SJCRH30 (cell line): ENCODE measurements at places on chromosomes 3 and 15. TPM values are rescaled to one million over a fixed set of nuclear protein-coding genes. Genes with fewer than 3 reads are reported as not detected.

DNA sequence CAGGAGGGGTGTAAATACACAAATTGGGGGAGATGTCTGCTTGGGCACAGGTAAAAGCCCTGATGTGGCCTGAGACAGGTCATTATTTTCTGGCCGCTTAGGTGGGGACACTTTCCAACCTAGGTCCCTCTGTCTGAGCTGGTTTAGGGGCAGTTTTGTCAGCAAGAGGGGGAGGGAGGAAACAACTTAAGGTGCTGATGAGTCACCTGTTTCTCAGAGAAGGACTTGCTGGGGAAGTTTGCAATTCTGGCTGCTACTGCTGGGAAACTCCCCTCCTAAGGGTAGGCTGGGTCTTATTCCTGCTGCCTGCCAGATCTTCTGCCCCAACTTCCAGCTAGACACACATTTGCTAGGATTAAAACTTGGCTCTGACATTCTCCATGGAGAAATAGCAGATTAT lies 4.8 kb upstream of the RHOV start:
- H3K27ac ChIP-seq = no peak overlapping the region
- H3K4me3 ChIP-seq = no peak overlapping the region
- no peak for DNase-seq
- no peaks in the 10 kb centered on the region for H3K4me1 ChIP-seq

DNA sequence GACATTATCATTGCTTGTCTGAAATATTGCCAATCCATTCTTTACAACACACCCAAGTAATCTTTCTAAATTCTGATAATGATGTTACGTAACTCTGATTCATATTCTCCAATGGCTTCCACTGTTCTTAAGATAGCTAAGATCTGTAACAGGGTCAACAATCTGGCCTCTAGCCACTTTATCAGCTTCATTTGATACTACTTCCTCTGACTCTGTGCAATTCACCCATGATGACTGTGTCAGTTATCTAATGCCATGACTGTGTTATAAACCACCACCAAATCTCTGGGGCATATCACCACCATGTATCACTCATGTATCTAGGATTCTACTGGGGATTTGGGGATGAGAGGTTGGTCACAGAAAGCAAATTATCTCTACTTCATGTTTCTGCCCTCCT lies 44.0 kb downstream of the CD200 start:
- no peaks in the 10 kb centered on the region for H3K36me3 ChIP-seq
- no peak overlapping the region for H3K27ac ChIP-seq
- no peak overlapping the region for H3K4me3 ChIP-seq
- DNase-seq = no peak

DNA sequence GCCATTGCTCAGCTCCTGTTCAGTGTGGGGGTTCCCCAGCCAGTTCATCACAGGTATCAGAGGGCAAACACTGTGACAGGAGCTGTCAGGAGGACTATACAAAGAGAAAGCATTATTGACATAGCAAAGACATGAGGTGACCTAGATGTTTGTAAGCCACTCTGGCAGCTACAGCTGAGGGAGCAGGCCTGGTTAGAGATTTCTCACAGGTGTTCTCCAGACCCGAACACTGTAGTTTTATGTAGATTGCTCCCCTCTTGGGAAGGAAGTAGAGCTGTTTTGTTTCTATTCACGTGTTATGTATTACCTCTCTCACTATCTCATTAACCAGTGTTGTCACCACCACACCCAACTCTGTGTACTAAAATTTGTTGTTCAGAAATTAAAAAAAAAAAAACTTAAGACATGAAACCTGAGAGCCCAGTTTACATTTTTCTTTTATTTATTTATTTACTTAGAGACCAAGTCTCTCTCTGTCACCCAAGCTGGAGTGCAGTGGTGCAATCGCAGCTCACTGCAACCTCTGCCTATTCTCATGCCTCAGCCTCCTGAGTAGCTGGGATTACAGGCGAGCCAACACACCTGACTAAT lies 123.7 kb downstream of the RBPMS2 start:
- no peak for DNase-seq
- H3K4me3 ChIP-seq = no peak overlapping the region
- H3K36me3 ChIP-seq = no peaks in the 10 kb centered on the region
- H3K27me3 ChIP-seq = no peaks in the 10 kb centered on the region
- no peaks in the 10 kb centered on the region for H3K4me1 ChIP-seq
- no peak overlapping the region for H3K27ac ChIP-seq

- H3K27me3 ChIP-seq = no peaks in the 10 kb centered on the region
- peaks cover 6% of the 10 kb centered on the region; the same call in 1 of the 2 replicates for H3K36me3 ChIP-seq
- H3K4me1 ChIP-seq = peaks cover 16% of the 10 kb centered on the region
- H3K4me3 ChIP-seq = no peak overlapping the region
- no peak overlapping the region for H3K27ac ChIP-seq
These were observed 9.2 kb downstream of the SLC25A36 start for GRCh38 chr3:140950863-140951262.

GRCh38 chr3:158953131-158953530 lies 151.3 kb downstream of the MFSD1 start:
- no peak for DNase-seq
- H3K4me3 ChIP-seq = no peak overlapping the region
- H3K4me1 ChIP-seq = no peaks in the 10 kb centered on the region
- no peaks in the 10 kb centered on the region; the same call in 1 of the 2 replicates for H3K27me3 ChIP-seq

SELENOS gene
- 51.0 and 60.1 TPM in 2 replicates for total RNA-seq

CORO2B gene
- not detected in 2 replicates for total RNA-seq

DNA sequence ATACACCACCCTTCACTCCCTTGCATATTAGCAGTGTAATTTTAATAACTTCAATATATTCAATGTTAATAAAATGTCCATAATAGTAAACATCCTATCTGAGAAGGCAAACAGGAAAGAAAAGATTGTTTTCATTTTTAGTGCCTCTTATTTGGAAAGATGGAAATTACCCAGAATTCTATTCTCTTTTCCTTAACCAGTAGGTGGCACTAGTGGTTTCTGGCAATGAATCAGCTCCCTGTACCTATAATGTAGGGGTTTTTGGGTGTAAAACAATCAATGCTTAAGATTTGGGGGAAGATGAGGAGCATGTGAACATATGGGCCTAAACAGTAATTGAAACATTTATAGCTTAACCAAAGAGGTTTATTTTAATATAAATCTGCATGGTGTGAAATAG lies 5.7 kb upstream of the SEMA6D start:
- H3K4me3 ChIP-seq = no peak overlapping the region
- no peaks in the 10 kb centered on the region for H3K4me1 ChIP-seq
- H3K27ac ChIP-seq = no peak overlapping the region
- peak; percentile 8 for DNase-seq
- H3K36me3 ChIP-seq = no peaks in the 10 kb centered on the region
- peaks cover 10% of the 10 kb centered on the region for H3K27me3 ChIP-seq

TEX55 gene
- 0.10 and 0.13 TPM in 2 replicates for total RNA-seq

DNA sequence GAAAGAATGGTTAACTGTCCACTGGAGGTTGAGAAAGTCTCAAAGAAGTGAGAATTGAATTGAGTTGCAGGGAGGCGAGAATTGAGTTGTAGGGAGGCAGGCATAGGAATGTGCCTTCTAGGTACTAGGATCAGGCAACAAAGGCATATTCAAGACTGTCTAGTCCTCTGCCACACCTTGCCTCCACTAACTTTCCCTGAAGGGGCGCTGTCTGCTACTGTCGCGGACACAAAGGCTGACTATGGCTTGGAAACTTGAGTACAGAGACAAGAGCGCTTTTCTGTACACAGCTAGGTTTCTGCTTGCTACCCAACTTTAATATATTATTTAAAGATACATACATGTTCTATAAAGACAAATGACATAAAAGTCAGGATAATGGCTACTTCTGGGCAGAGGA lies 10.4 kb upstream of the FBXL22 start:
- H3K36me3 ChIP-seq = peaks cover 38% of the 10 kb centered on the region
- H3K4me3 ChIP-seq = no peak overlapping the region
- H3K27me3 ChIP-seq = no peaks in the 10 kb centered on the region
- DNase-seq = no peak

GLDN gene
- total RNA-seq = 0.18 and 0.43 TPM in 2 replicates

DNA sequence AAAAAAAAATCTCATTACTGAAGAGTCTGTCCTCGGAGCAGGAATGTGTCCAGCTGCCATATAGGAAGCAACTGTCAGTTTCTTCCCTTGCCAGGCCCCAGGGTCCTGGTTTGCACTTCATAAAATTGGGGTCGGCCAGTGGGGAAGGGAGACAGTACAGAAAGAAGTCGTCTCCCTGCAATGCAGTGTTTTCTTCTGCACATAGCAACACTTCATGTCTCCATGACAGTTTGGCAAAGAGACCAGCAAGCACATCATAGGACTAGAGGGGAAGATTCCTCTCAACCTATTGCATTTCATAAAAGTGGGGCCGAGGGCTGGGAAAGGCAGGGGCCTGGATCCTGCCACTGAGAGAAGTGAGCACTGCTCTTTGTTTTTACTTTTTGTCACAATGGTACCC lies 138.2 kb upstream of the HACD2 start:
- no peak for DNase-seq
- no peak overlapping the region for H3K4me3 ChIP-seq
- H3K27me3 ChIP-seq = no peaks in the 10 kb centered on the region
- peaks cover 10% of the 10 kb centered on the region for H3K4me1 ChIP-seq
- no peaks in the 10 kb centered on the region for H3K36me3 ChIP-seq

GRCh38 chr3:107236655-107237337 lies 140.4 kb upstream of the CCDC54 start:
- no peaks in the 10 kb centered on the region for H3K27me3 ChIP-seq
- H3K36me3 ChIP-seq = no peaks in the 10 kb centered on the region
- no peak for DNase-seq
- H3K4me3 ChIP-seq = no peak overlapping the region

- H3K36me3 ChIP-seq = no peaks in the 10 kb centered on the region
- H3K27me3 ChIP-seq = no peaks in the 10 kb centered on the region
- H3K27ac ChIP-seq = peak overlapping the region; percentile 6; the same call in 1 of the 2 replicates
- H3K4me3 ChIP-seq = no peak overlapping the region
- DNase-seq = peak; percentile 13
- peaks cover 6% of the 10 kb centered on the region; the same call in 1 of the 2 replicates for H3K4me1 ChIP-seq
These were observed 616.0 kb upstream of the NAALADL2 start for GRCh38 chr3:174243171-174243570.

- no peaks in the 10 kb centered on the region for H3K36me3 ChIP-seq
- no peaks in the 10 kb centered on the region for H3K4me1 ChIP-seq
- no peak for DNase-seq
These were observed 30.5 kb upstream of the TCF12 start for GRCh38 chr15:56887782-56888438.

DNA sequence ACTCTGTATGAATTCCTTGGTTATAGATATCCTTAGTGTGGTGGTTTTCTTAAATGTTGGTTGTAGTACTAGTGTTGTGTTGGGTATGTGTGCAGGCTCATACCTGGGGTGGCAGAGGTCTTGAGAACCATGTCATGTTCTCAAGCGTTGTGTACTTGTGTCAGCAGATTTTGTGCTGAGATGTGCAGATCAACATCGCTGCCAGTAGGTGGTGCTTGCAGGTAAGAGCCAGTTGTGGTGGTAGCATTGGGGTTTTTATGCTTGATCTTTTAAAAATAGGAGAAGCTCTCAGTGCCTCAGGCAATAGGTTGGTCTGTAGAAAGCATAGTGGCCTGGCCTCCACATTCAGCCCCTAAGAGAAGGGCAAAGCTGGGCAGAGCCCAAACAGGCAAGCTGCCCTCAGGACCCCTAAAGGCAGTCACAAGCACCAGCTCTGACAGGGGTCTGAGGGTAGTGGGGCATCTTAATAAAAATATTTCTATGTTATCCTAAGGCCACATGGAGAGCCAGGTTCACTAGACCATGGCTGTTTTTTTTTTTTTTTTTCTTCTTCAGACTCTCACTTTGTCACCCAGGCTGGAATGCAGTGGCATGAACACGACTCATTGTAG lies 164.0 kb downstream of the IL20RB start:
- H3K4me3 ChIP-seq = no peak overlapping the region
- H3K27me3 ChIP-seq = no peaks in the 10 kb centered on the region
- DNase-seq = peak; percentile 79
- H3K4me1 ChIP-seq = no peaks in the 10 kb centered on the region
- H3K27ac ChIP-seq = no peak overlapping the region
- no peaks in the 10 kb centered on the region for H3K36me3 ChIP-seq

PLCB2 gene
- 2.0 and 2.9 TPM in 2 replicates for total RNA-seq

C3orf70 gene
- total RNA-seq = 11.7 and 11.8 TPM in 2 replicates

DNA sequence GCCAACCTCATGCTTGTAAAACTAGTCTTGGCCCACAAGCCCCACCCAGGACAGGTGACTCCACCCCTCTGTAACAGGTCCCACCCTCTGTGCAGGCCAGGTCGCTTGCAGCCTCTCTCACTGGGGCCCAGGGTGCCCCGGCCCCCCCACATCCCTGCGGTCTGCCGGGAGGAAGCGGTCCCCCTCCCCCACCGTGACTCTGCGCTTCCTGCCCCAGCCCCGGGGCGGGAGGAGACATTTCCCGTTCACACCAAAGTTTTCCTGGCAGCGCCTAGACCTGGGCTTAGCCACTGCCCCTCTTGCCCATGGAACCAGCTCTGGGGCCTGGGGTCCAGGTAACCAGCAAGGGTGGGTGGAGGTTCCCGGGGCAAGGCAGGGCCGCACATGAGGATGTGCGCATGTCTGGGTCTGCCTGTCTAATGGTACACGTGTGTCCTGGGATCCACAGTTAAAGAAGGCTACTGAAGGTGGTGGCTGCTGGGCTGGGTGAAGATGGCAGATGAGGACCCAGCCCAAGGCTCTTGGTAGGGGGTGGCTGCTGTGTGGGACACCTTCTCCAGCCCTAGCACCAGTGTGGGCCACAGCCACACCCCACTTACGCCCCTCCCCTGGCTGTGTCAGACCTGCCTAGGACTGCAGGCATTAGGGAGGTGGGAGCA lies 8.4 kb downstream of the NBEAL2 start:
- no peaks in the 10 kb centered on the region for H3K36me3 ChIP-seq
- no peaks in the 10 kb centered on the region for H3K27me3 ChIP-seq
- H3K27ac ChIP-seq = no peak overlapping the region
- DNase-seq = no peak
- H3K4me3 ChIP-seq = no peak overlapping the region

CCDC39 gene
- not detected in 2 replicates for total RNA-seq

DNA sequence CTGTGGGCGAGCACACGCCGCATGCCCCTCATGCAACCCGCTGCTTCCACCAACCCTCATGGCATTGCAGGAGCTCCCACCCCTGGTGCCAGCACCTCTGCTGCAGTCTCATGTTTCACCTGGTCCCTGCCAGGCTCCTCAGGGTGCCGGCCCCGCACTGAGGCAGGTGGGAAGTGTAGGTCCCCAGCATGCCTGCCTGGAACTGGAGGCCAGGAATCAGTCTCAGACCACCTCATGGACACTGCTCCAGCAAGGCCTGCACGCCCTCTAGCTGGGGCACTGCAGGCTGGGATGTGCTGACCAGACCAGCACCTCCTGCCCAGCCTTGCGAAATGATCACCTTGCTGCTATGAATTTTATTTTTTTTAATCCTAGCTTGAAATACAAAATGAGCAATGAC lies 39.1 kb downstream of the OCA2 start:
- H3K27me3 ChIP-seq = no peaks in the 10 kb centered on the region
- no peak overlapping the region for H3K27ac ChIP-seq

TMEM212 gene
- not detected in 2 replicates for total RNA-seq

DNA sequence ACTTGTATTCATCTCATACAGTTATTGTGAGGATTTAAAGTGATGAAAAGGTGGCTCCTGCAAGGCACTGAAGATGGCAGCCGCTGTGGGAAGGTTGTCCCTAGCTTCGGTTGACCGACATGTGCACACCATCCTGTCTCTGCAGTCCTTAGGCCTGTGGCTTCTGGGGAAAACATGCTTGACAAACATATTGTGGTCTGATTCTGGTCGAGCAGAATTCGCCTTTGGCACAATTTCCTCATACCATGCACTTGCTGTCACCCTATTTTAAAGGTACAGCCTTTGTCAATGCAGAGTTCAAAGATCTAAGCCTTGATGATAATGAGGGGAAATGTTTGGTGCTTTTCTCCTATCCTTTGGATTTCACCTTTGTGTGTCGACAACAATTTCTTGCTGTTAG lies 50.9 kb downstream of the PRICKLE2 start:
- no peak for DNase-seq
- no peak overlapping the region for H3K4me3 ChIP-seq
- no peaks in the 10 kb centered on the region for H3K4me1 ChIP-seq
- H3K36me3 ChIP-seq = no peaks in the 10 kb centered on the region
- H3K27ac ChIP-seq = no peak overlapping the region
